Fibroblast of skin of right quadriceps (primary cell): ENCODE measurements at places on chromosomes 7 and 10.

DNA sequence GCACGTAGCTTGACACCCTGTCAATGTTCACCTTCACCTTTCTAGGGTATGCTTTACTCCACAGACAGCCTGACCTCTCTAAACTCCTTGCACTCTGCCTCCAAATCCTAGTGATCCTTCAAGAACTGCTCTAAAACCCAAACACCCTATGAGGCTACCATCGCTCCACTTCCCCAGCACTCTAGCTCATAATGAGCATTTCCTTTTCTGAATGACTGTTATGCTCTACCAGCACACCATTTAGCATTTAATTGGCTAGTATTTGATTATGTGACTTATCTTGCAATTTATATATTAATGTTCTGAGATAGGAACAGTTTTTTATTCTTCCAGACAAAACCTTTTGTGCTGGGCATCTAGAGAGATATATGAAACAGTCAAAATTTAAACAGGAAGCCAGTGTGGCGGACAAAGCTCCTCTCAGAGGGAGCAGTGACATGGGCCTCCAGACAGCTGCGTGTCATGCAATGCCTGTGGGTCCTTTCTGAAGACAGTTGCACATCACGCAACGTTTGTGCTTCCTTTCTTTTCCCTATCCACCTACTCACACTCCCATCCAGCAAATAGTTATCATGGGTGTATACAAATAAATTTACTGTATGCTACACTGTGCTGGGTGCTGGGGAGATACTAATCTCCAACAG, 86.3 kb downstream of the ALOX5 start:
- no peak for DNase-seq

DNA sequence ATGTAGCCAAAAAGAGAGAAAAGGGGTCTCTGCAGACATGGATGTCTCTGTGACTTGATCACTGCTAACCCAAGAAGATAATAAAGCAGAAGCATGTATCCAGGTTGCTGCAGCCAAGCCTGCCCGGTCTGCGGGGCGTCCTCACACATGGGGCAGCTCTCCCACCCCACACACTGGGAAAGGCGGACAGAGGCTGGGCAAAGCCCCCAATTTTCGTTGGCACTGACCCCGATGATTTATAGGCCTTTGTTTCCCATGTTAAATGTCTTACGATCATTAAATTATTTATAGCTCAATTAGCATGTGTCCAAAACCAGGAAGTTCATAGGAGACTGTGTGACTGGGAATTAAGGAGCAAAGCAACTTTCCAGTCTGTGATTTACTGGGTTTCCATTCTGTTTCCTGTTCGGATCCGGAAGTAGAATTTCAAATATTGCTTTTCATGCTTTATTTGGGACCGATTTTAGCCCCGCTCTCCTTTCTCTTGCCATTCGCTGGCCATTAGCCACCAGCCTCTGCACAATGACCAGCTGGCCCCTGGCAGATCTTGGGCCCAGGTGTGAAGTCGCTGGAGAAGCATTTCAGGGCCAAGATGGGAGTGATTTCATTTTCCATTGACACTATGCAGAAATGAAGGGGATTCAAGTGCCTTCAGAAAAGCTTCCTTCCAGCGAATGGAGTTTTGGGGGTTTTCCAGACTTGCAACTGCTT, 91.6 kb downstream of the EGFR start:
- DNase-seq = no peak

- no peak for DNase-seq
These were observed 60.6 kb downstream of the C1GALT1 start for GRCh38 chr7:7242899-7243298.

GRCh38 chr10:14056610-14057332, 274.0 kb downstream of the FRMD4A start:
- peak; percentile 94 for DNase-seq

DNA sequence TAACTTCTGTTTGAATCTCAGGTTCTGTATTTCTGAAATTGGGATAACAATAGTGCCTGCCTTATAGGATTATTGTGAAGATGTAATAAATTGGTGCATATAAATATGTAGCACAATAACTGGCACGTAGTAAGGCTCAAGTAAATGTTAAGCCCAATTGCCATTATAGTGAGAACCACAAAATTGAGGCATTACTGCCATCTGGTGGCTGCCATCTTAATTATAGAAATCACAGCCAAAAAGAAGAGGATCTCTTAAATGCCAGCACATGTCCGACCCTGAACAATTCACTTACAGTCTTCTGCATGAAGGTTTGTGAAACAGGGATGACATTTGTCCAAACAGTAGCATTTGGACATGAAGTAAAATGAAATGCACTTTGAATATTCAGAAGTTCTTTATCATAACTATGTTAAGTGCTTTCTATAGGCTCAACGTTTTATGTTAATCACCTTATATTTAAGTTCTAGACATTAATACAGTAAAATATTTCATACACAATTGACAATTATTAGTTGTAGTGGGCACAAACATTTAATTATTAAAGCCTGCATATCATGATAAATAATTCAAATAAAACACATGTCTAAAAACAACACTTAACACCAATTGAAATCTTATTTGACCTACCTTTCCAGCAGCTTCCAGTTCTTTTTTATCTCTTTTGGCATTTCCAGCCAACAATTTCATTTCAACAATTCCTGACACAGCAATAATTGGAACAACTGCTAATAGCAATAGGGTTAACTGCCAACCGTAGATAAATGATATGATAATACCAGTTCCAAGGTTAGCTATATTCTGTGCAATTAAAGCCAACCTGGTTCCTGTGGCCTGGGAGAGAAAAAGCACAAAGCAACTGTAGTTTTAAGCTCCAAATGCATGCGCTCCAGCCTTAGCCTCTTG, 58.5 kb downstream of the ABCB4 start:
- DNase-seq = peak; percentile 58

GRCh38 chr7:106089647-106090046, 22.5 kb downstream of the SYPL1 start:
- no peak for DNase-seq

DNA sequence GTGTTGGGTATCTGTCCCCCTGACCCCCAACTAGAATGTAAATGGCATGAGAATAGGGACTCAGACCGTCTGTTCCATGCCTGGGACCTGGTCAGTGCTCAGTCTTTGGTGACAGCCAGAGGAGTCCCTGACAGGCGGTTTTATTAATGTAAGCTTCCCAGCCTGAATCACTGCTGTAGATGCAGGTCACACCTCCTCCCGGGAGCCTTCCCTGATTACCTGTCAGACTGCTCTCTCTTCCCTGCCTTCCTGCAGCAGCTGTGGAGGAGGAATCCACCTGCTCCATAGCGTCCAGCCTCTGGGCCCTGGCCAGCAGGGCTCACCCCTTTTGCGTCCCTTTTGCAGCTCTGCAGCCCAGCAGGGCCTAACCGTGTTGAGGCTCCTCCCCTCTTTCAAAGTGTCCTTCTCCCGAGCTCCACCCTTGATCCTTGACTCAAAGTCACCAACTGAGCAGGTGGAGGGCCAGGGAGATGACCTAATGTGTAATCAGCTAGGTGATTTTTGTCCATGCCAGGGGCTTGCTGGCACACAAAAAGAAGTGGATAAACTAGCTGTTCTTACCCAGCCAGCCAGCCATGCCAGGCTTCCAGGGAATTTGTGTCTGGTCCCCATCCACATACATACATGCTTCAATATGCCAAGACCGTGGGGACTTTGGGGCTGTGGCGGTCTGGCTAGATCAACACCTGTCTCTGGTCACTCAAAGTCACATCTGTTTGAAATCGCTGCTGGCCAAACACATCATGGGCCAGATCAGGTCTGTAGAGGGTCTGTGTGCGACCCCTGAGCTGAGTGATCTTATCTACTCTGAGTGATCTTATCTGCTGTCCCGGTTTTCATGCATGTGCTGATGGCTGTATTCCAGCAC, 195.1 kb downstream of the CCDC3 start:
- no peak for DNase-seq

GRCh38 chr10:128047991-128048818, 78.0 kb downstream of the MKI67 start:
- peak; percentile 7 for DNase-seq

- no peak for DNase-seq
These were observed 136.6 kb downstream of the GRID1 start for GRCh38 chr10:86229811-86230556.

DNA sequence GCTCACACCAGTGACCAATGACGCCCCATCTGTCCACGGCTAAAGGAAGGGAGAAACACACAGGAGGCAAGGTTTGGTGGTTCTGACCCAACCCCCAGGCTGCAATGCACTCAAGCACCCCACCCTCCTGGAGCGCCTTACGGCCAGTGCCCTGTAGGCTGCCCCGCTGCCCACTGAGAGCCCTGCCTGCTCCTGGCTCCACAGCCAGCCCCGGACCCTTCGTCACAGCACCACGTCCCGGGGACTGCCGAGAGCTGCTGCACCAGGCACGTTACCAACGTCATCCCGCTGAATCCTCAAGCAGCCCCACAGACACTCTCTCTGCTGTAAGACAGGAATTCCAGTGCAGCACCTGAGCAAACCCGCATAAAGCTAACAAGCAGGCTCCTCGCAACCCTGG, 87.8 kb downstream of the MAD1L1 start:
- no peak for DNase-seq

DNA sequence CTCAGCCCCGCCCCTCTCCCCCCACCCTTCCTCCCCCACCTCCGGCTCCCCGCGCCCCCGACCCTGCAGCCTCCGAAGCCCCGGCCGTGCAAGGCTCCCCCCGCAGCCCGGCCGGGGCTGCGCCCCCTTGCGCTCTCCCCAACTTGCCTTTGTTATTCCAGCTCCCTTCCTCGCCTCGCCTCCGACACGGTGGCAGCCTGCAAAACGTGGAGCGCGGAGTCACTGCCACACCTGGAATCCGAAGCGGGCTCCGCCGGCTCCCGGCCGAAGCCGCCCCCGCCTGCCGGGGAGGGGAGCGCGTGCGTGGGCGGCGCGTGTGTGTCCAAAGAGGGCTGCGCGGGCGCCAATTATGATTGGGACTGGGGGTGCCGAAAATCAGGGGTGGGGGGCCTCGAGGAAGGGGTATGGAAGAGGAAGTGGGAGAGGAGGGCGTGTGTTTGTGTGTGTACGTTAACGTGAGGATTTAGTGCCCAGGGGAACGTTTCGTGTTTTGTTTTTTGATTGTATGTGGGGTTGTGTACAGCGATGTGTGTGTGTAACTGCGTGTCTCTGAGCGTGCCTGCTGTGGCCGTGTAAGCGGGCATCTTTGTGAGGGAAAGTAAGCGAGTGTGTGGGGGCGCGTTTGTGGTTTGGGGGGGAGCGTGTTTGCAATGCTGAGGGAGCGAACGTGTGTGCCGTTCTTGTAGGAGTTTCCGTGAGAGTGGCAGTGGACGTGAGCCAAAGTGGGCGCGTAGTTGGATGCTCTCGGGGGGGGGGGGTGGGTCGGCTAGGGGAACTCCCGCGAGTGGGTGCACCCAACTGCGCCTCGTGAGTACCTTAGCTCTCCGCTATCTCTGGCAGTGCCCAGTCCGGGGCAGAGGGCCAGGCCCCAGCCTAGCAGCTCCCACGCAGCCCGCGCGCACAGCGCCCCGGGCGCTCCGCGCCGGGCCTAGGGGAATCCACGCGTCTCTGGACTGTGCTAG, 1.2 kb upstream of the ZMIZ1 start:
- peak; percentile 92 for DNase-seq

- DNase-seq = no peak
These were observed 32.5 kb upstream of the SEPTIN7 start for GRCh38 chr7:35768346-35768745.

- no peak for DNase-seq
These were observed 32.8 kb downstream of the JCAD start for GRCh38 chr10:30026578-30026977.

GRCh38 chr7:44161371-44161770, 20.2 kb upstream of the MYL7 start:
- DNase-seq = no peak
